Hair follicular keratinocyte (primary cell): ENCODE measurements at places on chromosomes 4 and X. TPM values are rescaled to one million over a fixed set of nuclear protein-coding genes. Genes with fewer than 3 reads are reported as not detected.

SPP1 gene
- total RNA-seq: 0.70 and 1.6 TPM in 2 replicates

CTAG1A gene
- not detected in 2 replicates for total RNA-seq

PDE5A gene
- total RNA-seq: 4.4 and 5.7 TPM in 2 replicates

ITM2A gene
- total RNA-seq: 10.2 and 15.3 TPM in 2 replicates

CITED1 gene
- total RNA-seq: not detected in 2 replicates

PPP1R2C gene
- not detected in 2 replicates for total RNA-seq

PABPC1L2B gene
- total RNA-seq: not detected in 2 replicates
